ENCODE measurements at places on chromosomes 1 and 21.

- no peak for DNase-seq
These were observed 95.7 kb upstream of the PLXNA2 start for GRCh38 chr1:208339911-208340310.

DNA sequence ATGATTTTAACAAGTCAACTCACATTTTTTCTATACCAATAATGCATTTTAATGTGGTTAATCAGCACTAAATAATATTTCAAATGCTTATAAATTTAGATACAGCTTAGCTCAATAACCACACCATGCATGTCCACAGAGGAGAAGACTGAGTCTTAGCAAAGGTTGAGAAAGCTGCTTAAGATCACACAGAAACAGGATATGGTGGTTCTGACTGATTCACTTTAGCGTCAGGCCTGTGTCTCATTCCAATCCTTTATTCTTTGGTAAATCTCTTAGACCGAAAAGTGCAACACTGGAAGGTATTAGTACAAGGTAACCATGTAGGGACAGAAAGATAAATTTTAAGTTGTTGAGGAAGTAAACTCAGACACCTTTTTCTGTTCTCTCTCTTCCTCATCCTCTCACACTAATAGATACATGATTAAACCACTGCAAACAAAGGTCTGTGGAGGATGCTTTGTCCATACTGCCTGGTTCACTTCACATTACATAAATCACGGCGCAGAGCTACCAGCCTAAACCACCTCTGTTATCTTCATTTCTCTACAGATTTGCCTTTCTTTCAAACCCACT lies 139.0 kb downstream of the DPYD start:
- no peak for DNase-seq

DNA sequence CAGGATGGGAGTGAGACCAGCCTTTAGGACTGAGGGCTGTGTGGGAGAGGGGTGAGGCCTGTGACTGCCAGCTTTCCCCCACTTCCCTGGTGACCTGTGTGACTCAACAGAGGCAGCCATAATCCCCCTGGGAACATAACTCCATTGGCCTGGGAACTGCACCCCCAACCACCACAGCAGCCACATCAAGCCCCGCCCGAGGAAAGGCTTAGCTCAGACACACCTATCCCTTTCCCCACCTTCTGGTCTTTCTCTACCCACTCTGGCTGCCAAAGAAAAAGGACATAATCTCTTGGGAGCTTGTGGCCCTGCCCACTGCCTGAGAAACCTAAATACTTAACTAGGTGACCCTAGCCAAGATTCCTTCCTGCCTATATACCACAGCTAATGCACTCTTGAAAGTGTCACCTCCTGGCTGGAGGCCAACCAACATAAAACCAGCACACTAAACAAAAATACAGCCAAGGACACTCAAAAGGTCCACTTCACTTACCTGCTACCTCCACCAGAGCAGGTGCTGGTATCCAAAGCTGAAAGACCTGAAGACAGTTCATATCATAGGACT lies 406.6 kb upstream of the CAMK1G start:
- no peak for DNase-seq

- no peak for DNase-seq
These were observed 28.9 kb downstream of the RNF2 start for GRCh38 chr1:185074307-185074706.

DNA sequence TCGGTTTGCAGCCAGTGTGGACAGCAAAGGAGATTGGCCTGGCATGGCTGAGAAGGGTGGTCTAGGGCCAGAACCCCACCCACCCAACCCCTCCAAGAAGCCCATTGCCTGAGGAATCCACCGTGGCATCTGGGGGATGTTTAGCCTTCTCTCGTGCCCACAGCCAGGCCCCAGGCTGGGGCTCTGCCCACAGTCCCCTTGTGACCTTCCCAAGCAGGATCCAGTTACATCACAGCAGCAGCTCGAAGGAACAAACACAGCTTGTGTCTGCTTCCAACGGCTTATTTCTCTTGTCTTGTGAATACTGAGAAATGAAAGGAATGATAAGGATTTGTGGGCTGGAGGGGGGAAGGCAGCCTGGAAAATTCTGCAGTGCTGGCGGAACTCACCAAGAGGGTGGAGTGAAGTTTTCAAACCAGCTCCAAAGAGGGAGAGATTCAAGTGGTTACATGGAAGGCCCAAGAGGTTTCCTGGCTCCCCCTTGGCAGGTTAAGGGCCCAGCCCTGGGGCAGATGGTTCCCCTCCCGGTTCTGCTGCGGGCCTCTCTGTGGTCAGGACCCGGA lies 61.6 kb downstream of the DHRS3 start:
- DNase-seq, result no peak

DNA sequence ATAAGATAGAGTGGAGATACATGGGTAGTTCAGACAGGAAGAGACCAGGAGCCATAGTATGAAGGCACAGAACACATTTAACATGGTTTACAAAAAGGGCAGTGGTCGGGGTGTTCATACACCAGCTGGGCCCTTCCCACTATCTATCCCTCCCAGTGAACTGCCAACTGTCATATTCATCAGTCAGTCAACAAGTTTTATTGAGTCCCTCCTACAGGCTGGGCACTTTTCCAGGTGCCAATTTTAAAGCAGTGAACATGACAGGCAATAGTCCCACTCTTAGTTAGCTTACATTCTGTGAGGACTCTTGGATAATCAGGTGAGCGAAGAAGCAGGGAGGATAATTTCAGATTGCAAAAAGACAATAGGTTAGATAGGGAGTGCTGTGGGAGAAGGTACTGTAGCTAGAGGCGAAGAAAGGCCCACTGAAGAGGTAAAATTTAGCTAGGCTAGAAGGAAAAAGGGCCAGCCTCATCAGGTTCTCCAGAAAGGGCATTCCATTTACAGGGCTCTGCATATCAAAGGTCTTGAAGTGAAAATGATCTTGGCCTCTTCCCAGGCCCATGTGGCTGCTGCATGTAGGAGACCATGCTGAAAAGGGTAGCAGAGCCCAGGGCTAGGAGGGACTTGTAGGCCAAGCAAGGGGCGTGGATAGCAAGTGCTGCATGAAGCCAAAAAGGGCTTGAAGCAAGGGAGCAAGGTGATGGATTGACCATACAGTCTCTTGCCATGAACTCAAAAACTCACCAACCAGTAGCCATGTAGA lies 274.7 kb upstream of the SNX7 start:
- no peak for DNase-seq

GRCh38 chr21:41706678-41707077 lies 60.2 kb downstream of the RIPK4 start:
- no peak for DNase-seq

GRCh38 chr1:21779613-21780521 lies 3.1 kb downstream of the USP48 start:
- DNase-seq, result no peak

DNA sequence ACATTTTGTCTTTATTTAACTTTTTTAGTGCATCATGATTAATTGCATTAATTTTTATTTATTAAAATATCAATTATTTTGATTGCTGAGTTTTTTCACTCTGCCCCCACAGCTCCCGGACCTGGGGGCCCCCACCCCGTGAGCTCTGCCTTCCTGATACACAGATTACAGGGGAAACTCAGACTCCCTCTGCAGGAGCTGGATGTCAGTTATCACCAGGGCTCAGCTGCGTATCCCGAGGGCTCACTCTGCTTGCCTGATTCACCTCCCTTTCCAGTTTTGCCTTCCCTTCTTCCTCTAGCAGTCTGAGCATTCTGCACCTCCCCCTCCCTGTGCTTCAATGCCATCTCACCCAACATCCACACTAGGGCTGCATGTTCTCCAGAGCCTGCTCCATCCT lies 98.2 kb downstream of the ATP1A1 start:
- DNase-seq, result no peak

GRCh38 chr1:246577082-246577719 lies 10.9 kb downstream of the CNST start:
- no peak for DNase-seq

DNA sequence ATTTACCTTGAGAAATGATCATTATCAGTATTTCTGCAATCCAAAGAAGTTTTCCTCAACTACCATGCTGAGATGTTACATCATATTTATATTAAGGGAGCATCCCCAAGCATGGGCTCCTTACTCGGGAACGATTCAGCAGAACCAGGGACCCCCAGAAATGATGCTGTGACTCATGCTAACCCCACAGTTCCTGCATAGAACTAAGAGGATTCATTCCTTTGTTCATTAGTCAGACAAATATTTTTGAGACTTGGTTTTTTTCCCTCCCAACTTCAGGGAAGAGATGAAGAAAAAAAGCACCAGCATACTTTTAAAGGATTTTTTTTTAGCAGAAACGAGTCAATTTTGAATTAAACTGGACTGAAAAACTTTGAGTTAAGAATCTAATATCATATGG lies 49.2 kb upstream of the COL24A1 start:
- no peak for DNase-seq

- no peak for DNase-seq
These were observed 252.1 kb downstream of the MATN1 start for GRCh38 chr1:30471307-30471706.

DNA sequence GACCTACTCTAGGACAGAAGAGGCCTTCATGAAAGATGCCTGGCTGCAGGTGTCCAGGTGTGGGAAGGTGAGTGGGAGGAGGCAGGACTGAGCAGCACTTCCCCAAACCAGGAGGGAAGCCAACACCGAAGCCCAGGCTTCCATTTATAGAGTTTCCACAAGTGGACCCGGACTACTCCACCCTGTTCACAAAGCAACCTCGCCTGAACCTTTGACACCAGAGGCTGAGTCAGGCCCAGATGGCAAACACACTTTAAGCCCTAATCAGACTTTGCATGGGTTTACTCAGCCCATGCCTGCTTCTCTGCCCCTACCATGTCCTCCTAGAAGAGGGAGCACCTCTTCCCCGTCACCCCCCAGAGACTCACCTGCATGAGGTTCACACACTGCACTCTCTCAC lies 14.0 kb downstream of the PRR9 start:
- DNase-seq, result no peak

DNA sequence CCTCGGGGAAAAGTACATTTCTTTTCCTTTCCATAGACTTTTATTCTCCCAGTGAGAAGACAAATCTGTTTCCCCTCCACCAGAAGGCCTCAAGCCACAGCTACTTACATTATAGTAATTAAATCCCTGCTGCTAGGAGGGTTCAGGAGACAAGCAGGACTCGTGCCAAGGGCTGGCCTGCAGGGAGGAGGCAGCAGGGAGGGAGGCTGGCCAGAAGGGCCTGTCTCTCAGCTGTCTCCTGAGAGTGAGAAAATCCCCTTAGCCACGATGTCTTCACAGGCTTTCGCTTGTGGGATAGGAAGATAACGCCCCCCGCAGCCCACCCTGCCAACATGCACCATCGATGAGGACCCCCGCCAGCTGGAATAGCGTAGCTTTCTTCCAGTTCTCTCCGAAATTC lies 14.0 kb downstream of the KCNN3 start:
- no peak for DNase-seq

Data from bone marrow (tissue), 2 donors.